ENCODE measurements at places on chromosomes 1 and 21.

GRCh38 chr1:37660664-37661063 lies 26.0 kb upstream of the RSPO1 start:
- no peak for DNase-seq

GRCh38 chr1:111769517-111770146 lies 13.9 kb downstream of the DDX20 start:
- peak; percentile 28 for DNase-seq

- DNase-seq, result no peak
These were observed 1.2 kb downstream of the PLA2G4A start for GRCh38 chr1:186829686-186830587.

GRCh38 chr1:183850852-183851251 lies 45.9 kb downstream of the RGL1 start:
- DNase-seq, result no peak

DNA sequence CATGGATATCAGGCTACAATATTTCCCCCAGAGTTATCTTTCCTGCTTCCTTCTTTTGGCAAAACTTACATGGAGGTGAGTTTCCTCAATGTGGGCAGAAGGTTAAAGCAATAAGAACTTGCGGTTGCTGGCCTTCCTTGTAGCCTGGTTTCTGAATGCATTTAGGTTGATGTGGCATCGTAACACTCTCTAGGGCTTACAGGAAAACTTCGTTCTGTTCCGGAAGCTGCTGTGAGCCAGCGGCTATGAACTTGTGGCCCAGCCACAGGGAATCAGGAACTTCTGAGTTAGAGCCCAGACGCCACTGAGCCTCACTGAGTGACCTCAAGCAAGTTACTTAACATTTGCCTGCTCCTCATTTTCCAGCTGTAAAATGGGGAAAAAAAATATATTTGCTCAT lies 623.4 kb upstream of the ADAMTS5 start:
- DNase-seq, result no peak

- no peak for DNase-seq
These were observed 34.1 kb upstream of the USH2A start for GRCh38 chr1:216457356-216457755.

DNA sequence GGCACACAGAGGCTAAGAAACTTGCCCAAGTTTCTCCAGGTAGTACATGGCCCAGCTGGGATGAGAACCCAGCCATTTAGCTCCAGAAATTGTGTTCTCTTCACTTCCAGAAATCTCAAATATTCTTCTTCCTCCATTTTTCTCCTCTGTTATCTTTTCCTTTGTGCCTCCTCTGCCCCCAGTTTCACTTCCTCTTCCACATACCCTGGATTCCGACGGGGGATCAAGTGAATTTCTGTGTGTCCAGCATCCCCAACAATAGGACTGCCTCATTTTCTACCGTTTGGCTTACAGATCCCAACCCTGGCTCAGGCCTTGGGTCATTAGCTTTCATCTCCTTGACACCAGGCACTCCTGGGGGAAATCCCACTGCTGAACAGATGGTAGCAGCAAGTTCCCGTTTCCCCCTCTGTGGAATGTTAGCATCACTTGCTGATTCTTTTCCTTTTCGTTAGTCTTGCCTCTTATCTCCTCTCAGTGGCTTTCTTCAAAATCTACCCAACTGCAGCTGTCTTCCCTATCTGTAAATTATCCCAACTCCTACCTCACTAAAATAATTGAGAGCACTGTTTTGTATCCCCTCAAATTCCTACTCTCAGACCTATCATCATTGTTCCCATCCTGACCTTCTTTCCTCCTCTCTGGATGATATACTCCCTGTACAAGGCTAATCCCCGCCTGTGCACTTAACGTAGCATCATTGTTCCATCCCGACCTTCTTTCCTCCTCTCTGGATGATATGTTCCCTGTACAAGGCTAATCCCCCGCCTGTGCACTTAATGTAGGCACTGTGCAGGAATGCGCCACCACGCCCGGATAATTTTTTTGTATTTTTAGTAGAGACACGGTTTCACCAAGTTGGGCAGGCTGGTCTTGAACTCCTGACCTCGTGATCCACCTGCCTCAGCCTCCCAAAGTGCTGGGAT lies 36.5 kb downstream of the SCCPDH start:
- no peak for DNase-seq

DNA sequence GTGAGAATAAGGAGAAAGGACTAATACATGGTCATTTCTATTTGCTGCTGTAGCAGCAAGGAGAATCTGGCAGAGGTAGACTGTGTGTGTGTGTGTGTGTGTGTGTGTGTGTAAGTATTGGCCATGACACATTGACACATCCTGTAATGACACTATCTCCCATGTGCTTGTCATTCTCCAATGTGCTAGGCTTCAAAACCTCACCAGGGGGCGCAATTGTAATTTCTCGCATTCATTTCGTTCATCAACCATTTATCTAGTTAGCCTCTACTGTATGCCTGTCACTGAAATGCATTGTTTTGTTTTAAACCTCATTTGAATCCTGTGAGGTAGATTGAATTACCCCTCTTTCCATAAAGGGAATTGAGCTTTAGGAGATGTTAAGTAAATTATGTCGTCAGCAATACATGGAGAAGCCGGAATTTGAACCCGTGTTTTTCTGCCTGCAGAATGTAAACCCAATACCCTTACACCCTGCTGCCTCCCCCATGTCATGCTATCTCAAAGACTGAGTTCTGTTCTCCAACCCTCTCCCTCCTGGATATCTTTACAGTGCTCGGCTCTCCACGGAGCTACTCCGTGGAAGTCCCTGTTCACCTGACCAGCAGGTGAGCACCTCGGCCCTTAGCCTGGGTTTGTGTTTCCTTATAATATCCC lies 100.8 kb downstream of the UCK2 start:
- peak; percentile 26 for DNase-seq

GRCh38 chr21:28561772-28562171 lies 430.9 kb downstream of the LTN1 start:
- DNase-seq, result no peak

DNA sequence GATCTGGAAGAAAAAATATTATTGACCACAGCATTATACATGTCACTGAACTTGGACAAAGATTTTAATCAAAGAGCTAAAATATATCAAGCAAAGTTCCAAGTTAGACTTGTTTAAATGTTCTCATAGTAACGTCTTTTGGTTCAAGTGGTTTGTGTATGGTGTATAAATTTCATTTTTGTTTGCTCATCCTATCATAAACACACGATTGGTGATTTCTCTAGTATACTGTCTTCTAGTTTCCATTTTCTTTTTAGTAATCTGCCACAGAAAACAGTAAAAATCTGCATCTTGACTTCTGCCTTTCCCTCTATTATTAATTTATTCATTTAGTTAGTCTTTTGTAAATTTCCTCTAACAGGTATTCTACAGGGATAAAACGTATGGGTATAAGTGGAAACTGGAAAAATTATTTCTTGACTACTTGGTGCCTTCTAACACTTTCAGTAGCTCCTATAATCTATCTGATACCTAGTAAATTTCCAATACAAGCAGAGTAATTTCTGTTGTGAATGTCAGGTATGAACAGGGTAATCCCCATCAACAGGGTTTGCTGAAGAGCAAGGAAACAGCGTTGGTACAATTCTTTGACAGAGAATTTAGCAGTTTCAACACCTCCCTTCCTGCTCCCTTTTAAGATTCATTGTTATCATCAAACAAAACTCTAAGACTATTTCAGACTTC lies 268.0 kb downstream of the PTPRC start:
- no peak for DNase-seq

DNA sequence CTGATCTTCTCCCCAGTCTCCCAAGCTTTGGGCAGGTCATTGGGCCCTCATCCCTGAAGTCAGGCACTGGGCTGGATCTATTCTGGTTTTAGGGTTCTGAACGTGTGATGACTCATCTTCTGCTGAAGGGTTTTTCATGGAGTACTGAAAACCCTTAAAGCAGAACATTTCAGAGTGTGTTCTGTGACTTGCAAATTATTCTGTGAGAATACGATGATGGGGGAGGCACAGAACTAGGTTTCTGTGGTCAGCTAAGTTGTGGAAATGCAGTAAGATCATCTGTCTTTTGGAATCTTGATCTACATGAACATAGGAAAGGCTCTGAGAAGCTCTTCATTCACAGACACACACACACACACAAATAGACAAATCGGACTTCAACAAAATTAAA lies 46.2 kb downstream of the NAV1 start:
- DNase-seq, result no peak

- peak; percentile 87 for DNase-seq
These were observed at the start of the genes LYSMD1 and SCNM1 for GRCh38 chr1:151165738-151166504. TSS of gene LYSMD1 (minus strand) at chr1:151165902. CDS start at chr1:151165258, 644 bp downstream. TSS of gene SCNM1 (plus strand) at chr1:151166144. CDS start at chr1:151166153, 9 bp downstream.

DNA sequence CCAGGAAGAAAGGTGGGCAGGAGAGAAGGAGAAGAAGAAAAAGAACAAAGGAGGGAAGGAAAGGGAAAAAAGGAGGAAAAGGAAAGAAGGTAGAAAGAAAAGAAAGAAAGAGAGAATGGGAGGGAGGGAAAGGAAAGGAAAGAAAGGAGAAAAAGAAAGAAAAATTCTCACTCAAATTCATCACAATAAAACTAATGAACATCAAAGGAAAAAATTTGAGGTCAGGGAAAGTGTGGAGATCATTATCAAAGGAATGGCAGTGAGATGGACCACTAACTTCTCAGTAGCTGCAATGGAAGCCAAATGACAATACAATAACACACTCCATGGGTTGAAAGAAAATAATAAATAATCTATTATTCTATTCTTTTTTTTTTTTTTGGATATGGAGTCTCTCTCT lies 48.0 kb upstream of the JAK1 start:
- DNase-seq, result no peak

- no peak for DNase-seq
These were observed 6.2 kb downstream of the SLC26A9 start for GRCh38 chr1:205936846-205937586.

DNA sequence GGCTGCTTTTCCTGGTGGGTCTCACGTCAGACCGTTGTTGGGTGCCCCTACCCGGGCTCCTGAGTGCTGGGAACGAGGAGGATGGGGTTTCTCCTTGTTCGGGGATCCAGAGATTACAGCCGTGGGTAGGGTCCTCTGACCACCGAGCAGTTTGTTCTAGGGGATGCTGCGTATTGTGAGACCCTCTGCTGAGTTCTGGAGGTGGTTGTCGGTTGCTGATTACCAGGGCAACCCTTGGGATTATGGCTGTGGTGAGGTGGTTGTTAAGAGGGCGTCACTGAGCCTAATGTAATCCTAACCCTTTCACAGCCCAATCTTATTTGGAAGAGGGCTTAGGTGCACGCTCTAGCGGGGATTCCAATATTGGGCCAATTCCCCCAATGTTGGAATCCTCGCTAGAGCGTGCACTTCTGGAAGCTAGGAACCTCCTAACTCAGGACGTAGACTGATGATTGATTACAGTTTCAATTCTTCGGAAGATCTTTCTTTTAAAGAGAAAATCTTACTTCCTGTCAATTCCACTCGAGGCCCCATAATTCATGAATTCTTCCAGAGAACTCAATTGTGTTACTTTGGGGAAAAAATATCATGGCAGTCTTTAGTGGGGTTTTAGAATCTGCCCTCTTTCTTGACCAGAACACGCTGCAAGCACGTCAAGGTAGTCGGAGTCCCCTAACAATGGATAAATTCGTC lies 483 bp downstream of the TCEANC2 start:
- no peak for DNase-seq

GRCh38 chr1:27445177-27445936 lies 44.6 kb downstream of the WASF2 start:
- no peak for DNase-seq

DNA sequence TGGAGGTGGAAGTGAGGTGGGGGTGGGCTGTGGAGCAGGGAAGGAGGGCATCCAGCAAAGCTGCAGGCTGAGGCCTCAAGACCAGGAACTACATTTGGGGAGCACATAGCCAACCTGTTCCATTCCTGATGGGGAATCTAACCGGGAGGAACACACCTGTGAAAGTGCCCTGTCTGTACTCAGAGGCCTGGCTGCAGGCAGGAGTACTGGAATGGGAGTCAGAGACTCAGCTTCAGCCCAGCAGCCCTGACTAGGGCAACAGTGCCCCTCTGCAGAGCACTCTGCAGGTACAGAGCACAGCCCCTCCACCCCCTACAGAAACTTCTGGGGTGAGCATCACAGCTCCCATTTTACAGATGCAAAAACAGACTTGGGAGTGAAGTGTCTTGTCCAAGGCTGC lies 126.4 kb downstream of the DMRTB1 start:
- DNase-seq, result no peak

GRCh38 chr1:181036107-181036836 lies 2.5 kb downstream of the MR1 start:
- DNase-seq, result no peak

DNA sequence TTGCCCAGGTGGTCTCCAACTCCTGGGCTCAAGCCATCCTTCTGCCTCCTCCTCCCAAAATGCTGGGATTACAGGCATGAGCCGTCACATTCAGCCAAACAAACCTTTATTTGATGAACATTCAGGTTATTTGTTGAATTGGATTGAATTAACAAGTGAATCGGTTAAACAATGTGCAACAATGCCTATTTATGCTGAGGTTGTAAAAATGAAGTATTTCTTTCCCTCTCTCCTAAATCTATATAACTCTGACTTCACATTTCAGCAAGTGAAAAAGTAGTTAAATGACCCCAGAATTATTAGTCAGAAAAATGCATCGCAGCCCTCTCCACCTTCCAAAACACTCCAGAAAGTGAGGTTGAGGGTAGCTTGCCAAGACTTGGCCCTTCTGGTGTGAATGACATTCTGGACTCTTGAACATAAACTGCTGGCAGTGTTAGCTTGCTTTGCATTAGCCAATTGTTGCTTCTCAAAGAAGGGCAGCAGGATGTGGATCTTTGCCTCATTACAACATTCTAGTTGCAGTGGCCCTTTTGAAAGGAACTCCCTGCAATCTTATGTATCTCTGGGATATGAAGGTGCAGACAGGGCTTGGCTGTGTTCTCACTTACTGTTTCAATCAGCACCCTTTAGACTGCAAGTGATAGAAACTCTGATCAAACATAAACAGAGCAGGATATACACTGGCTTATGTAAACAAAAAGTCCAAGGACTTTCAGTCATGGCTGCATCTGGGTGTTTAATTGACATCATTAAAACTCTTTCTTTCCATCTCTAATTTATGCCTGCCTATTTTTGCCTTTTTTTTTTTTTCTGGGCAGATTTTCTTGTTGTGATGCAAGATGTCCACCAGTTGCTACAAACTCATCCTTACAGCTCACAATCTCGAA lies 22.4 kb downstream of the EDN2 start:
- DNase-seq, result no peak

GRCh38 chr1:35633547-35633946 lies 7.8 kb downstream of the PSMB2 start:
- DNase-seq, result no peak

DNA sequence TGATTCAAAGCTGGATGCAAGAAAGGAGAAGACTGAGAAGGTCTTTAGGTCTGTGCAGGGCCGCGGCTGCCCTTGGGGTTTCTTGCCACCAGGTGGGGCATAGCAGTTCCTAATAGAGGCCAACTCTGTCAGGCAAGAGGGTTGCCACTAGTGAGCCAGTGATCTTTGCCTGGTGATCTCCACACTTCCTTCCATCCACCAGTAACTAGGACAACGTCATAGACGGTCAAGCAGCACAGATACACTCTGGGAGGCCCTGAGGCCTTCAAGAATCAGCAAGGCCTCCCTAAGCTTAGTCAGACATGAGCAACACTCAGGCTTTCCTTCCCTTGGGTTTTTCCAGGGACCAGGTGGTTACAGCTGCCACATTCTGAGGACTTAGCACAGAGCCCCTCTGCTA lies 32.9 kb upstream of the ATP2B4 start:
- DNase-seq, result peak; percentile 49
